GM10248 (cell line): ENCODE measurements at places on chromosomes 4 and X.

GRCh38 chrX:129000797-129001196 is 522.5 kb downstream of the SMARCA1 start:
- DNase-seq, result no peak

DNA sequence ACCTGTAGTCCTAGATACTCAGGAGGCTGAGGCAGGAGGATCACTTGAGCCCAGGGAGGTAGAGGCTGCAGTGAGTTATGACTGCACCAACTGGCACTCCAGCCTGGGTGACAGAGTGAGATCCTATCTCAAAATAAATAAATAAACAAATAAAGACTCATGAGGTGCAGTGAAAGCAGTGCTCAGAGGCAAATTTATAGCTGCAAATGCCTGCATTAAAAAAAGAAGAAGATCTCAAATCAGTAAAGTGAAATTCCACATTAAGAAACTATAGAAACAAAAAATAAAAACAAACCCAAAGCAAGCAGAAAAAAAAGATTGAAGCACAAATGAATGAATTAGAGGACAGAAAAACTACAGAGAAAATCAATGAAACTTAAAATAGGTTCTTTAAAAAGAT is 22.5 kb upstream of the HSD17B13 start:
- DNase-seq, result no peak

GRCh38 chr4:56388306-56388705 is 1.0 kb upstream of the AASDH start:
- no peak for DNase-seq

- no peak for DNase-seq
These were observed 71.5 kb downstream of the SORBS2 start for GRCh38 chr4:185740471-185740873.

DNA sequence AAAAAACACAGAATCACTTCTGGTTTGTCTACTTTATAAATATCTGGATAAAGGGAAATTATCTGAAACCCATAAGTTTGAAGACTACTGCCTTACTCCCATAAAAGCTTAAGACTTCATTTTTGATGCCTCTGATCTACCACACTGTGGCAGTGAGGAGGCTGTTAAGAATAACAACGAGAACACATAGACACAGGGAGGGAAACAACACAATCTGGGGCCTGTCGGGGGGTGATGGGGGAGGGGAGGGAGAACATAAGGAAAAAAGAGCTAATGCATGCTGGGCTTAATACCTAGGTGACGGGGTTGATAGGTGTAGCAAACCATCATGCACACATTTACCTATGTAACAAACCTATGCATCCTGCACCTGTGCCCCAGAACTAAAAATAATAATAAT is 573.7 kb downstream of the GBA3 start:
- no peak for DNase-seq

GRCh38 chr4:185122681-185123345 is 20.3 kb upstream of the SLC25A4 start:
- DNase-seq, result no peak

- no peak for DNase-seq
These were observed 4.3 kb downstream of the CHIC2 start for GRCh38 chr4:54060116-54060515.

DNA sequence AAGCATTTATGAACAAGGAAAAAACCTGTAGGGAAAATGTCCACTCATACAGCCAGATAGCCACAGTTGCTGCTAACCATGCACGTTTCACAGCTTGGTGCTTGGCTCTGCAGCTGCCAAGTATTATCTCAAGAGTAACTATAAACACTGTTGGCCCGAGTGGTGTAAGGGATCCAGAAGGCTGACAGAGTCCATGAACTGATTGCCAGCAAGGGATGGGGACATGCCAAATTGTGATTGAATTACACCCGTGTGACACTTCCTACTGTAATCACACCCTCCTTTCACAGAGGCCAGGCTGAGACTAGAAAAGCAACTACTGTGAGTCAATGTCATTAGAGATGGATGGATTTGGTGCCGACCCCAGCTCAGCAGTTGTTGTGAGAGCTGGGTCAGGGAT is 223.9 kb upstream of the ANKRD50 start:
- DNase-seq, result no peak

- peak; percentile 74 for DNase-seq
These were observed 68.2 kb downstream of the ARHGAP10 start for GRCh38 chr4:147799986-147800555.

DNA sequence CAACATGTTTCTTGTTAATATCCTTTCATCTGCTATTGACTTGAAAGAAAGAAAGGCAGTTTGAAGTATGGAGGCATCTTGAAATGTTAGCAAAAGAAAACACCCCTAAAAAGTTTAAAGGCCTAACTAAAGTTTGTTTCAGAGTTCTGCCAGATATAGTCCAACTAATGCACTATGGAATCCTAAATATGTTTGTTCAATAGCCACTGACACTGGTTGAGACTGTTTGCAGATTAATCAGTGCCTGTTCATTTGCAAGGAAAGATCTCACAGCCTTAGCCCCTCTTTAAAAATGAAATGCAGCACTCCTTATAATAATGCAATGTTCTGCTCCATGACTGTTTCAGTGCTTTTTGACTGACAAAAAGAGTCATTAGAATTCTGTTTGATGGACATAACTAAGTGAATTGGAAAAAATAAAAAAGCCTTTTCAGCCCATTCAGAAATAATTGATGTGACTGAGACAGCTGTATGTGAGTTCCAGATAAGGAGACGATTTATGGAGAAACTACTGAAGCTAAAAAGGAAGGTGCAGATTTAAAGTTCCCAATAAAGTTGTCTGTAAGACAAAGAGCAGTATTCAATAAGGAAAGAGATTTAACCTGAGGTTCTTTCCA is 192.0 kb downstream of the PCDH7 start:
- no peak for DNase-seq

GRCh38 chr4:42608551-42608950 is 48.4 kb downstream of the ATP8A1 start:
- no peak for DNase-seq

DNA sequence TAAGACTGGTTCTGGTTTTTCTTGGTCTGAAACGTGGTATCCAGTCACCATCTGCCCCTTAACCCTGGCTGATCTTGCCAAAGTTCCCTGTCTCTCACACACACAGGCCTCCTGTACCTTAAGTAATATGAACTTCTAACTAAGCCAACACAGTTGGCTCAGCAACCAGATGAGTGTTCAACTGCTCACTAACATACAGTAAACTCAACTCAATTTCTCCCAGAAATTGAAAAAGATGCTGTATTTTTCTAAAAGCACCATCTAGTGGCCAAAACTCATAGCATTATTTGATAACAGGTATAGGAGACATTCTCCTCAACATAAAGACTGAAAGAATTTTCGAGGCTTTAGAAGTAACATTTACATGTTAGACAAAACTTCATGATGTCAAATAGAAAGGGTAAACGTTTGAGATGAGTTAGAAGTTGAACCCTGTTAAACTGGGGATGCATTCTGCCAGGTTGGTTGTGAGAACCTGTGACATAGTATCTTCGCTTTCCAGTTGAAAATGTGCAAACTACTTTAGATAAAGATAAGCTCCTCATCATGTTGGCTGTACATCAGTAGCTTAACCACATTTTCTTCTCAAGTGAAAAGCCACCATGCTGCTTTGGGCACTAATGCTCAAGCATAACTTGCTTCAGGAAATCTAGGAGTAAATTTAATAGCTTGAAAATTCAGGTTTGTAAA is 31.2 kb downstream of the CCNI start:
- DNase-seq, result peak; percentile 24

- DNase-seq, result no peak
These were observed 36.7 kb downstream of the FOXR2 start for GRCh38 chrX:55659931-55660330.

GRCh38 chr4:149738156-149738555 is 77.5 kb downstream of the IQCM start:
- no peak for DNase-seq

DNA sequence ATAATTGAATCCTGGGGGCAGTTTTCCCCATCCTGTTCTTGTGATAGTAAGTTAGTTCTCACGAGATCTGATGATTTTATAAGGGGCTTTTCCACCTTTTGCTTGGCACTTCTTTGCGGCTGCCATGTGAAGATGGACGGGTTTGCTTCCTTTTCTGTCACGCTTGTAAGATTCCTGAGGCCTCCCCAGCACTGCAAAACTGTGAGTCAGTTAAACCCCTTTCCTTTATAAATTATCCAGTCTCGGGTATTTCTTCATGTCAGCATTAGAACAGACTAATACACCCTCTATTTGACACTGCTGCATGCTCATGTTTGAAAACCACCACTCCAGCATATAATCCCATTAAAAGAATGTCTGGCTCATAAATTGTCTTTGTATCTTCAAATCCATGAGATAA is 264.4 kb upstream of the ITM2A start:
- no peak for DNase-seq

DNA sequence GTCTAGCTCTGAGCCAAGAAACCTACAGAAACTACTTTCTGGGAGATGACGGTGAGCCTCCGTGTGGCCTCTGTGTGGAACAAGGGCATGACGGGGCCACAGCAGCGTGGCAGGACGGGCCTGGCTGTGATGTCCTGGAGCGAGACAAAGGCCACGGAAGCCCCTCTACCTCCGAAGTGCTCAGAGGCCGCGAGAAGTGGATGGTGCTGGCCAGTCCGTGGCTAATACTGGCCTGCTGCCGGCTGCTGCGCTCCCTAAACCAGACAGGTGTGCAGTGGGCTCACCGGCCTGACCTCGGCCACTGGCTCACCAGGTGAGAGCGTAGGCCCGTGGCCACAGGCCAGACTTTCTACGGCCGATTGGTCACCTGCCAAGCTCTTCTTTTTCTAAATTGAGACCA is 24.6 kb downstream of the PIGG start:
- DNase-seq, result no peak

GRCh38 chrX:35406386-35406785 is 391.8 kb upstream of the MAGEB16 start:
- no peak for DNase-seq

- no peak for DNase-seq
These were observed 47.4 kb downstream of the HAUS3 start for GRCh38 chr4:2194496-2194895.

- no peak for DNase-seq
These were observed 19.7 kb downstream of the TRIM2 start for GRCh38 chr4:153223930-153224329.

DNA sequence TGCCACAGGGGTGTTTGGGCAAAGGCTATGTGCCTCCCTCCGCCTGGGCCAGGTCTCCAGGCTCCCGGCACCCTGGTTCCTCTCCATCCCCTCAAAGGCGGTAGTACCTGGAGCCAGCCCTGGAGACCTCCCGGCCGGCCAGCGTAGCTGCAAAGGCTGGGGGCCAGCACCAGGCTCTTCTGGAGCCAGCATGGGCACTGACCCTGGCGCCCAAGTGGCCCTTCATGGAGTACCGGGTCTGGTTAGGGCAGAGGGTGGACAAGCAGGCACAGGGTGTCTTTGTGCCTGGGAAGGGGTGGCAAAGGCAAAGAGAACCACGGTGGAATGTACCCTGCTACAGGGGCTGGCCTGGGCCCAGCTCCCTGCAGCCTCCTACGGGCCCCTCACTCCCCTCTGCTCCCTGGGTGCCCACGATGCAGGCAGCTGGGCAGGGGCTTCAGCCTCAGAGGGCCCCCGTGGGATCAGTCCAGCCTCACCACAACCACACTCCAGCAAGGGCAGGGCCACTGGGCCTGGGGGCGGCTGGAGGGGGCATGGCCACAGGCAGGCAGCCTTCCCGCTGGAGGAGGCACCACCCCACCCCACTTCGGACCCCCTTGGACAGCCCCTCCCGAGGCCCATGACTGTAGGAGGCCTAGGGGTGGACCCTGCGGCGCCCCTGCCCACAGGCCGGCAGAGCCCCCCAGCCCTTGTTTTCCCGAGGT is 112.9 kb upstream of the NKX1-1 start:
- no peak for DNase-seq

GRCh38 chr4:185846505-185847150 is 34.6 kb upstream of the SORBS2 start:
- DNase-seq, result no peak

- DNase-seq, result peak; percentile 42
These were observed 82.1 kb downstream of the SLC39A8 start for GRCh38 chr4:102263024-102263787.

- no peak for DNase-seq
These were observed 88.5 kb upstream of the CBR4 start for GRCh38 chr4:169098532-169098931.

DNA sequence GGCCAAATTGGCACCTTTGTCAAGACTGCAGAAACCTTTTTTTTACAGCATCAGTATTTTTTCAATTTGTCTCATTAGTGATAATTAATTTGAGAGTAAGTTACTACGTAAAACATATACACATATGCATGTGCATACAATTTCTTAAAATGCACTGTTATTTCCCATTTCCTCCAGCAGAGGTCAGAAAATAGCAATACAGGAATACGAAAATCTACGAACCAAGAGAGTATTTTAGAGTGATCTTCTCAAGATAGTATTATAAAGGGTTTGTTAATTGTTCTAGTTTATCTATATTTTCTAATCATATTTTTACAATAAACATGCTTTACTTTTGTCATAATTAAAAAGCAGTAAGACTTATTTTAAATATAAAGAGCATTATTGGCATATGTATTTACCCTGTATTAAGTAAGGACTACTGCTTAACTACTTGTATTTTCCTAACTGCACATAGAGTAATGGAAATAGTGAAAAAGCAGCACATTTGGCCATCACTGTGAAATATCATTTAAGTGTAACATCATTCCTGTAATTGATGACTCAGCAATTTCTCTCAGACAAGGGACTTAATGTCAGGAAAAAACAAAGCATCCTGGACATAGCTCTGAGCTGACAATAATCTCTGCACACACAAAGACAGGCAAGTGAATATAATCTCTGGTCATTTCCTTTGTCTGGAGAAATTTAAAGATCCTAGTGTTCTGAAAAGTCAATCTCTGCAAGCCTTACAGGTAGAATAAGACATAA is 45.6 kb downstream of the MAOB start:
- peak; percentile 6 for DNase-seq

DNA sequence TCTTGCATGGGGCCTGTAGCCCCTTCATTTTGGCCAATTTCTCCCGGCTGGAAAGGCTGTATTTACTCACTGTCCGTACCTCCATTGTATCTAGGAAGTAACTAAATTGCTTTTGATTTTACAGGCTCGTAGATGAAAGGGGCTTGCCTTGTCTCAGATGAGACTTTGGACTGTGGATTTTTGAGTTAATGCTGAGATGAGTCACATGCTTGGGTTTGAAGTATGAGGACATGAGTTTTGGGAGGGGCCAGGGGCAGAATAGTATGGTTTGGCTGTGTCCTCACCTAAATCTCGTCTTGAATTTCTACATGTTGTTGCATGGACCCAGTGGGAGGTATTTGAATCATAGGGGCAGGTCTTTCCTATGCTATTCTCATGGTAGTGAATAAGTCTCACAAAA is 407.6 kb upstream of the NDST3 start:
- no peak for DNase-seq

- DNase-seq, result no peak
These were observed 18.7 kb downstream of the NAT8L start for GRCh38 chr4:2077537-2078460.
